Stimulated activated CD8-positive, alpha-beta memory T cell treated with anti-CD3 and anti-CD28 coated beads, Interleukin-4, amount 100 ng/mL, for 4 hours (primary cell): ENCODE measurements at places on chromosomes 6 and 20.

GRCh38 chr6:3873051-3873450 lies 23.9 kb downstream of the FAM50B start:
- DNase-seq: no peak

DNA sequence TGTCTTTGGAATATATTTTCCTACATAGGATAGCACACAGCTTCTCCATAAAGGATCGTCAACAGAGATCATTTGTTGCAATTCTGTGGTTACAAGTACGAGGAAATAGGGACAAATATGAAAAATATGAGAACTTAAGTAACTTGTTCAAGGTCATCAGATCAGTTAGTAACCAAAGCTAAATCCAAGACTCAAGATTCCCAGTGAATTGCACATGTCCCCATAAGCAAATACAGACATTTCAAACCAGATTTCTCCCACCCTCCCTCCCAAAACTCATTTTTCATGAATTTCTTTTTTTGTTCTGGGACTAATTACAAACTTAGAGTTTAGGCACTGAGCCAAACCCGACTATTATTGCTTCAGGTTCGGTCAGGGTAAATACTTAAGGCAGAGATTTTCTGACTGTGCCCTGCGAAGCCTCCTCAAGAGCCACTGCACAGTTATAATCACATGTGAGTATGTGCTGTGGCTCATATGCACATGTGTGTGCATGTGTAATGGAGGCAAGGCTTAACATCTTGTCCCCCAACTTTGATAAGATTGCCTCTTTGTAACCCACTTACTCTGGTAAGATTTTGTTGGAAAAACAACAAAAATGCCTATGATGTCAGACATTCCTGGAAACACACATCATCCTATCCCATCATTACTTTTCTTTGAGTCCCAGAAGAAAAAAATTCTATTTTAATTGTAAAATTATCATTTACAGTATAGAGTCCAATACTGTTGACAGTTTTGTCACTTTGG lies 216.2 kb downstream of the CD83 start:
- DNase-seq: no peak

DNA sequence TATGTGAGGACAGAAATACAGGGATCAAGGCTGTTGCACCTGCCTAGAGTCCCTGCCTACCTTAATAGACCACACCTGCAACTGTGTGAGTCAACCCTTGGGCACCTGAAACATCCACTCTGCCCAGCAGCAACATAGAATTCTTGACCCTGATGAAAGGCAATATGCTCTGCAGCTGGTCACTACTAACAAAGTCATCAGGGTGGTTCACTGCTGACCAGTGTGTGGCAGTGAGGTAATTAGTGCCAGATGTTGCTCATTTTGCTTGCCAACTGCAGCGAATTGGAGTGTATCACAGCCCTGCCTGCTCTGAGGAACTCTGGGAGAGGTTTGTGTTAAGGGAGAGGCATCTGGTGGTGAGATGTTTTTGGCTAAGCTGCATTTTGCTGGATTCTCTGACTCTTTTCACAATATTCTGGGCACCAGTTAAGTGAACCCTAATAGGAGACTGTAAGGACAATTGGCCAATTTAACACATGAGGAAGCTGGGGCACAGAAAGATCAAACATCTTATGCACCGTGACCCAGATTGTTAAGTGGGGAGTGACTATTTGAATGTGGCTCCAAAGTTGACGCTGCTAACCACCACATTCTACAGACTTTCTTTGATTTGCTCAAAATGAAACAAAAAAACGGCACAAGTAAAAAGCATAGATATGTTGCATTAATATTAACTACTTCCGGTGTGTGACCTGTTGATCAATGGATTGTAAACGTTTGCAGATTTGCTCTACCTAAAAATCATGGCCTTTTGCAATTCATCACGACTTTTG lies 61.9 kb upstream of the OPRM1 start:
- no peak for DNase-seq

GRCh38 chr6:166556863-166557322 lies 29.6 kb downstream of the RAMACL start:
- DNase-seq: no peak

GRCh38 chr6:36701401-36701991 lies 3.9 kb downstream of the RAB44 start:
- no peak for DNase-seq

DNA sequence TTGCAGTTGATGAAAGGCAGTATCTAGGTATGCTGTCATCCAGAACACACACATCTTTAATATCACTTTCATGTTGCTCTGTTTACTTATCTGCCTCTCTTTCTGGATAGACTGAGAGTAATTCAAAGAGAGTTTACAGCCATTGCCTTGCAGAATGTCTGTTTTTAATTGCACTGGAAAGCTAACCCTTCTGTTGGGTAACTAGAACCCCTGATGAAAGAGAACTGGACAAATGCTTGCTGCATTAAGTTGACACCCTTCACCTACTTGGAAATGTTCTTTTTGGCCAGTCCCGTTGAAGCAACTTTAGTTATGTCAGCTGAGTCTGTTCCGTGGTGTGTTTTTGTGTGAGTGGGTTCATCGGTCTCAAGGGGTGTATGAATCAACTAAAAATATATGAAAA lies 383.8 kb upstream of the CITED2 start:
- DNase-seq: no peak

GRCh38 chr6:82196161-82196560 lies 51.4 kb downstream of the IBTK start:
- no peak for DNase-seq

DNA sequence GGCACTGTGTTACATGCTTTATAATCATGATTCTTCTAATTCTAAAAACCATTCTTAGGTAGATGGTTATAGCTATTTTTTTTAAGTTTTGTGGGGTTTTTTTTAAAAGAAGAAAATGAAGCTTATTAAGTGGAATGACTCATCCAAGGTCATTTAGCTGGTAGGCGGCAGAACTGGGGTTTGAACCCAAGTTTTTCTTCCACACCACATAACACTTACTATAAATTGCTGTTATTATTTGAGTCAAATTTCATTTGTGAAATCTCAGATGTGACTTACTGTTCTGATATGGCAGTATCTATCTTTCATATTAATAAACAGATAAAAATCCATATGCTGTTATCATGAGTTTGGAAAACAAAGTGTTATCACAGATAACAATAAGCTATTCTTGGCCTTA lies 10.4 kb upstream of the COL10A1 start:
- no peak for DNase-seq

- DNase-seq: no peak
These were observed 36.9 kb upstream of the FANCE start for GRCh38 chr6:35415065-35415891.
